NCI-H82 (cell line): ENCODE measurements at places on chromosomes 5 and 9.
A peak's percentile ranks its signal among the peaks of the same experiment; 100 is the strongest.

- no peak for DNase-seq
Measured at GRCh38 chr9:124045076-124045829, 33.7 kb downstream of the LHX2 start.

DNA sequence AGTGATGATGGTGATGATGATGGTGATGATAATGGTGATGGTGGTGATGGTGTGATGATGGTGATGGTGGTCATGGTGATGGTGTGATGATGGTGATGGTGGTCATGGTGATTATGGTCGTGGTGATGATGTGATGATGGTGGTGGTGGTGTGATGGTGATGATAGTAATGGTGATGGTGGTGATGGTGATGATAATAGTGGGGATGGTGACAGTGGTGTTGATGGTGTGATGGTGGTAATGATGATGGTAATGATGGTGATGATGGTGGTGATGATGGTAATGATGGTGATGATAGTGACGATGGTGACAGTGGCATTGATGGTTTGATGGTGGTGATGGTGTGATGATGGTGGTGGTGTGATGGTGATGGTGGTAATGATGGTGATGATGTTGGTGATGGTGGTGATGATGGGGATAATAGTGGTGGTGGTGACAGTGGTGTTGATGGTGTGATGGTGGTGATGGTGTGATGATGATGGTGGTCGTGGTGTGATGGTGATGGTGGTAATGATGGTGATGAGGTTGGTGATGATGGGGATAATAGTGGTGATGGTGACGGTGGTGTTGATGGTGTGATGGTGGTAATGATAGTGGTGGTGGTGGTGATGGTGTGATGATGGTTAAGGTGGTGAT is 6.5 kb downstream of the STKLD1 start:
- no peak for DNase-seq

DNA sequence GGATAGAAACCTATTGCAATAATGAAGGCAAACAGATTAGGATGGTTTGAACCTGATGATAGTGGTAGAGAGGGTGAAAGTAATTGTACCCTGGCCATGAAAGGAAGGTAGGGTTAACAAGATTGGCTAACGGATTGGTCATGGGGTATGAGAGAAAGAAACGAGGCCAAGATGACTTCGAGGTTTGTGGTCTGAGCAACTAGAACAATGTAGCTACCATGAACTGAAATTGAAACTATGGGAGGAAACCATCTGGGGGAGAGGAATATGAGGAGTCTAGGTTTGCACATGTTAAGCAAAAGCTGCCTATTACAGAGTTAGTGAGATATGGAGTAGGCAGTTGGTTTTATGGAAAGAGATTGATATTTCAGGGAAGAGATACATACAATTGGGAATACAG is 406.0 kb downstream of the PRELID2 start:
- DNase-seq, result no peak

GRCh38 chr5:149869411-149869821 is 75.2 kb downstream of the PDE6A start:
- peak; percentile 18 for DNase-seq

GRCh38 chr9:98742325-98743280 is 33.9 kb upstream of the GABBR2 start:
- peak; percentile 59 for DNase-seq

DNA sequence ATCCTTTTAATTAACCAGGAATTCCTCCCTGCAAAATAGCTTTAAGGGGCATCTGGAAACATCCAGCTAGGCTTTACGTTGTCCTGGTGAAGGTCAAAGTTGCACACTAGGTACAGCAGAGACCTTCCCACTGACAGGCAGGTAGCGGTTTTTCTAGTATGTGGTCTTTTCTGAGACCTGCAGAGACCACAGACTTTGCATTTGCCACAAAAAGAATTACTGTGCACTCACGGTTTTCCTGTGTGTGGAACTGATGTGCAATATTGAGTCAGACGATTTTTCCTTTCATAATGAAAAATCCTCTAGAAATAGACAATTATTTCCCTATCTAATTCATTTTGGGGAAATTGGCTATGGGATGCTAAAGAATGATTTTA is 417.0 kb upstream of the ADAMTSL1 start:
- DNase-seq, result no peak

DNA sequence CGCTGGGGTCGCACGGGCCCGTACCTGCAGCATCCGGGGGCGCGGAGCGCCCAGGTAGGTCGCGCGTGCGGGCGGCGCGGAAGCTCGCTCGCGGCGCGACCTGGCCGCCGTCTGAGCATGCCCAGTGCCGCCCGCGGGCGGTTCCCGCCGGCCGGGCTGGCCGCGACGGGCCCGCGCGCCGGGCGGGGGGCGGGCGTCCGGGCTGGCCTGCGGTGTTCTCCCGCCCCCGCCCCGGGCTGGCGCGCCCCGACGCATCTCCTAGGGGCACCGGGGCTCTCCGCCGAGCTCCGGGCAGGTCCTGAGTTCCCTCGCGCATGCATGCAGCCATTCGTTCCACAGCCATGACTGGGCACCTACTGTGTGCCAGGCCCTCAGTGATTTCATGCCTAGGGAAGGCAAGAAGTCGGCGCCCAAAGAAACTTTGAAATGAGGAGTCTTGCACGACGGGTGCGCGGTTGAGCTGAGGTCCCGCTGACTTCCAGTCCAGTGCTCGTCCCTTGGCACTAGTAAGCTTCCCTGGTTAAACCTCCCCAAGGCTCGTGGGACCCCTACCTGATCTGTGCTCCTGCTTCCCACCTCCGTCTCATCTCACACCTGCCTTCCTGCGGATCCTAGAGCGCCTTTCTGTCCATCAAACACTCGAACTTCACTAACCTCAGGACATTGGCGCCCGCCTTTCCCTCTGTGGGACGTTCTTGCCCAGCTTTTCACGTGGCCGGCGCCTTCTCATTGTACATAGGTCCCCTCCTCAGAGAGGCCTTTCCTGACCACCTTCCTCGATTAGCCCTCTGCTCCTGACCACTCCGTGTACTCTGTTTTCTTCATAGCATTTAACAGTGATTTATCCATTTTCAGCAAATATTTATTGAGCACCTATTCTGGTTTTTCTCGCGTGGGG is at the start of gene PTPN3:
Gene PTPN3 (minus strand): TSS at position 113 of the 898 bp plus-strand sequence. CDS start 34,873 bp downstream, outside the sequence.
- DNase-seq, result peak; percentile 19

DNA sequence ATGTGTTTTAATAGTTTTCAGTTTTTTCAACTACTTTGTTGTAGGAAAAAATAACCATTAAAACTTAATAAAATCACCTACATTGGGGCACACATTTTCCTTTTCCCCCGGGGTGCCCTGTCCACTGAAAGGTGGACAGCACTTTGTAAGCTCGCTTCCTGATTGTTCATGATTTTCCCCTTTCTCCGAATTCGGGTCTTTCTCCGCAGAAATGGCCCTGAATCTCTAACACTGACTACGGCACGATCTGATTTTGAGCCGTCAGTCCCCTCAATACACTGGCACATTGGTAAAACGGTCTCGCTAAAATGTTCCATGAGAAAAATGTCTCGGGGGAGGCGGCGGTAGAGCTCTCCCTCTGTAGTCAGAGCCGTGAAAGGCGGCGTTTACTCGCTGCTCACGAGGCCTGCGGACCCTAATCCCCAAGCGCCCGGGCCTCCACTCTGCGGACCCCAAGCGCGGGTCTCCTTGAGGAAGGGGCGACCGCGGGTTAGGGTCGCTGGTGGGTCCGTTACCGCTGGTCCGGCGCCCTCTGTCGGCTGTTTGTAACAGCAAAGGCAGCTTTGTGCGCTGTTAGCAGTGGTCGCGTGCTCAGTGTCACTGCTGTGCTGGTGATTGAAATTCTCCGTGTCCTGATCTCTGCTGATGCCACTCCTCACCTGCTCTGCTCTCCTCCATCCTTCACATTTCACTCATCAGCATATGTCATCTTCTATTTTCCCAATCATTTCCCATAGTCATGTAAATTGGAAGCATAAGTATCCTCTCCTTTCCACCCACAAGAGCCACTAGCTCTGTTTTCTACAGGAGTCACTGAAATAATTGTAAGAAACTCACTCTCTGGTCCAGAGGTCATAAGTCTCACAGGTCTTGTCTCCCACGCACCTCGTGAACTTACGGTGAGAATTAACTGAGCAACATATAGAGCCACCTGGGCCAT is 10.8 kb upstream of the IFNA2 start:
- DNase-seq, result peak; percentile 78

DNA sequence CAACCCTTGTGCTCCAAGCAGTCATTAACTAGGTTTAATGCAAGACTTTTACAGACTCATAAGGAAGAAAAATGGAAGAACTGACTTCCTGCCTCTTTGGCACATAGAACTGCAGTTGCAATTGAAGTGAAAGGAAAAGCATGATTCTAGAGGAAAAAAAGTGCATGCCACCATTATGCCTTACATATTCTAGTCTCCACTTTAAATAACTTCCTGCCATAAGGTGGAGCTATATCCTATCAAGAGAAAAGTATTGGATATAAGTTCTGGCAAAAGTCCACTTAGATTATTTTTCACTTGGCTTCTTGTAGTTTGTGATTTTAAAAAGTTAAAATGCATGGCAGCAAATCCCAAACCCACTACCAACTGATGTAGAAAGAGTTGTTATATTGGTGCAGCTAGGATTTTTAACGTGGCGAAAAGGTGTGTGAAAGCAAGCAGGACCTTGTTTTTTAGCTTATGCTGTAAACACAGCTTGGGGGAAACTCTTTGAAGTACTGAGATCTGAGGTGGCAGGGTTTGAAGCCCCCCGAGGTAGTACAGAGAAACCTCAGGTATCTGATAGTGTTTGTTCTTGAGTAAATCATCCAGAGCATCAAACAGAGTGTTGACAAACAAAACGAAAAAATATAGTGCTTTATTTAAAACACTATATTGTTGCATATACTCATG is 117.9 kb downstream of the ANXA1 start:
- DNase-seq, result peak; percentile 42

GRCh38 chr5:172659570-172659908 is 18.5 kb downstream of the NEURL1B start:
- no peak for DNase-seq

GRCh38 chr5:153670101-153670500 is 179.6 kb downstream of the GRIA1 start:
- DNase-seq, result no peak

GRCh38 chr9:79020276-79020675 is 551.5 kb upstream of the TLE4 start:
- peak; percentile 12 for DNase-seq

- no peak for DNase-seq
Measured at GRCh38 chr9:75451505-75451904, 363.2 kb downstream of the OSTF1 start.

DNA sequence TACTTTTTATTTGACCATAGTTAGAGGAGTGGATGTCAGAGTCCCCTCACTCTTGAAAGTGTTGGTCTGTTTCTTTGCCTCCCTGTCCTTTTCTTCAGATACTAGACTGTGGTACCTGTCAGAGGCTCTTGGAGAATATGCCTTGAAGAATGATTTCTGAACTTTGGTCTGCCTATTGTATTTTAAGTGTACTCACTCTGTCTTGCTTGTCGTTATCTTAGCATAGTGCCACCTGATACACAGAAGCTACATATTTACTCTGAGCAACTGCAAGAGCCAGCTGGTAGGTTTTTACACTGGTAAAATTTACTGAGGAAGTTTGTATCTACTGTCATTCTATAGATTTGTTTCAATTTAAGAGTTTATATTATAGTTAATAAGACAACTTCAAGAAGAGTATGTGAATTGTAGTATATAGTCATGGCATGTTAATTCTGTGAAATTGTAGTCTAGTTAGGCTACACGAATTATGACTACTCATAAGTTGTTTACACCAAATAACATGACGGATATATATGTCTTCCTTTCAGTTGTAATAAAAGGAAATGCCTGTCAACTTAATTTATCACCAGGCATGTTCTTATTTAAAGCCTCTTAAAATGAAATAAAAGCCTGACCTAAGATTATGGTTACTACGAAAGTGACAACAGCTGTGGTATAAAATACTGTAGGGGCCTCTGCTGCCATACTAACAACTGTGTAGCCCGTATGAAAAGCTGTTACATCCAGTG is 201.7 kb downstream of the KDM4C start:
- peak; percentile 88 for DNase-seq

GRCh38 chr5:113524927-113525326 is 11.4 kb downstream of the YTHDC2 start:
- no peak for DNase-seq

DNA sequence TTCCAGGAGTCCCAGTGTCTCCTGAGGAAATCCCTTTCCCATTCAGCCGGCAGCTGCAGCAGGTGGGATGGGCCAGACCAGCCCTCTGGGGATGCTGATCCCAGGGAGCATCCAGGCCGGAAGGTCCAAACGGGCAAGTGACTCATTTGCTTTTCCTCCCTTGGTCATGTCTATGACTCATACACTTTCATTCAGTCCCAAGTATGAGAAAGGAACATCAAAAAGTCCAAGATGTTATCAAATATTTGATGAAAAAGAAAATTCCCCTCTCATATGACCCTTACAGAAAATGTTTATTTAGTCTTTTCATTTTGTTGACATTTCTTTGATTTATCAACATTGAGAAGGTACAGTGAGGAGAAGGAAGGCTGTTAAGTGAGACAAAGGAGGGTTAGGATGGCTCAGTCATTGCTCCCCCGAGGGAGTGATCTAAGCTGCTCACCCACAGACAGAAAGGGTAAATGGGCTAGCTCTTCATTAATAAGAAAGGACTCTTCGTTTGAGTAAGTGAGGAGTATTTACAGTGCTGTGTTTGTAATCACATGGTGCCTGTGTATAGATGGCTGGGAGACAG is 117.6 kb upstream of the ANKRD55 start:
- DNase-seq, result no peak

DNA sequence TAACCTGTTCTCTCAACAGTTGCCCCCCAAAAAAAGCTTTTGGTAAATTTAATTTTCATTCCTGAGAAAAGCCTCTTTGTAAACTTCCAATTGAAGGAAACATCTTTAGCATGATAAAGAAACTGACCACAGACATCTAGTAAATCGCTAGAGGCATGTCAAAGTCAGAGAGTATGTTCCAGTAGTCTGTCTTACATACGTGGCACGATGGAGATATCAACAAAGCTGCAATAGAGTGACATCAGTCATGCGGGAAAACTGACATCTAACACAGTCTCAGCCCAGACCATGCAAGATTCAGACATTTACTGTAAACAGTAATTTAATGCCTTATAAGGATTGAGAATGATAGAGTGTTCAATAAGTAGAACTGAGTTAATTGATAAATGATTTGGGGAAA is 45.1 kb downstream of the GARNL3 start:
- DNase-seq, result no peak

- no peak for DNase-seq
Measured at GRCh38 chr5:150788977-150789376, 10.4 kb downstream of the SMIM3 start.

DNA sequence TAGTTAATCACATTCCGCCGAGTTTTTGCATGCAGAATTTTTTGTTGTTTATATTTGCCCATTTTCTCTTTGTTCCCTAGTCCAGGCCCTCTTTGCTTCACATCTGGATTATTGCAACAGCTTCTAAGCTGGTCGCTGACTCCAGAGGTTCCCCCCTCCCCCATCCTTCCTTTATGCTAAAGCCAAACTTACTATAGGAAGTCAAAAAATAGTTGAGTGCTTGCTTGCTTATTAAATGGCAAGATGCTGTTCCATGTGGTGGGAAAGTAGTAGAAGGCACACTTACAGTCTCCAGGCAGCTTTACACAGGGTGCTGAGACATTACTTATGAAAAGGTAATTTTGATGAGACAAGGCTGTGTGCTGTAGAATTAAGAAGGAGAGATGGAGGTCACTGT is 1.3 kb downstream of the ZBTB34 start:
- peak; percentile 44 for DNase-seq
